Prostate gland (tissue), 2 donors: ENCODE measurements at places on chromosomes 3 and 15. TPM values are rescaled to one million over a fixed set of nuclear protein-coding genes. Genes with fewer than 3 reads are reported as not detected.

The ACOX2 gene
- total RNA-seq, result 19.7 TPM

The SENP8 gene
- 5.9 TPM for total RNA-seq

The CYP19A1 gene
- not detected for total RNA-seq

The DNAH12 gene
- total RNA-seq, result 0.05 TPM

The INSYN1 gene
- 17.3 TPM for total RNA-seq

The CADPS gene
- 7.7 TPM for total RNA-seq

The PROK2 gene
- not detected for total RNA-seq

The STXBP5L gene
- 2.6 TPM for total RNA-seq

The NR2E3 gene
- total RNA-seq, result 0.51 TPM

The BCHE gene
- 1.8 TPM for total RNA-seq

The MTFMT gene
- 37.9 TPM for total RNA-seq

The ZDHHC23 gene
- 10.1 TPM for total RNA-seq

DNA sequence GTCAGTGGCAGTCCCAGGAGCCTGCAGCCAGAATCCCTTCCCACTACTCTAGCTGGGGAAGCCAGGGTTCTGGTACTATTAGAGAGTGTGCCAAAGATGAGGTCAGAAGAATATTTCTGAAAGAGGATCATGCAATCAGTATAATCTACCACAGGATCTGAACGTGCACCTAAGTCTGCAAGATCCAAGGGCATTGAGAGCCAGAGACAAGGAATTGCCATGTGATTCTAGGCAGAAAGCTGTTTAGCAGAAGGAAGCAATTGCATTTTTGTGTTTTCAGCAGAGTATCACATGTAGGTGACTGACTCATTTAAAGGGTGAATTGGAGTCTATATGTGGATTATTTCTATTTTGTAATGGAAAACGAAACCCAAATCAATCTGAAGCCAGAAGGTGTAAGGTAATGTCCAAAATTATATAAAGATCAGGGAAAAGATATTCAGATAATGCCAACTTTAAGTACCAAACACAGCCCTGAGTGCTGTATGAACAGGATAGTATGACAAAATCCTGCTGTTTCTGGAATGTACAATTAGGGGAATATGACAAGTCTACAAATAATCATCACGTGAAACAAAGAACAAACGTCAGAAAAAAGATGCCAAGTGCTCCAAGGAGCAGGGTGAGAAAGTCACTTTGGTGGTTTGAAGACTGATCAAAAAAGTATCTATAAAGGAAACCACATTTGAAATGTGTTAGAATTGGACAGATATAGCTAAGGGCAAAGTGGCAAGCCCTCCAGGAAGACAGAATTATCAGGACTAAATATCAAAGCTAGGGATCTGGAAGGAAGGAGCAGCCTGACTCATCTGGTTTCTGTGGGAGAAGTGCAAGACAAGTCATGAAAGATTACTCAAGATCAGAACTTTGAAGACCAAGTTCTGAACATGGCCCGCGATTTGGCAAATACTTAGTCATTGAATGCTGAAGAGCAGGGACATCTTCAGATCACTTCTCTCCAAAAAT, 1036.6 kb downstream of the NTRK3 start:
- DNase-seq, result no peak

- DNase-seq, result no peak
Measured at GRCh38 chr15:67017311-67017710, 48.1 kb upstream of the SMAD3 start.

DNA sequence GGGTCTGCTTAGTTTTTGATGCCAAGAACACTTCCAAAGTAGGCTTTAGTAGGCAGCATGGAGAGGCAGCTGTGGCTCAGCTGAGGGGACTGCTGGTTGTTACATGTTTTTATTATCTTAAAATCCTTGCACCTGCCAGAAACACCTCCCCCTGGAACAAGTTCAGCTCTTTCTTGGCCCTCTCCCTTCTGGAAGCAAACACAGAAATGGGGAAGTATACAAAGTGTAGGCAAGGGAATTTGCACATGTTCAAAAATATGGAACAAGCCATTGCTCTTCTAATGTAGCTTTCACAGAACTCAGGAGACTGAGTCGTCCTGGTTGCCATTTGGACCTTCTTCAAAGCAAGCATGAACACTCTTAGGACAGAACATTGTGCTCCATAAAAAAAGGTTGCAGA, 169.1 kb upstream of the SEMA6D start:
- peak; percentile 20 for DNase-seq

DNA sequence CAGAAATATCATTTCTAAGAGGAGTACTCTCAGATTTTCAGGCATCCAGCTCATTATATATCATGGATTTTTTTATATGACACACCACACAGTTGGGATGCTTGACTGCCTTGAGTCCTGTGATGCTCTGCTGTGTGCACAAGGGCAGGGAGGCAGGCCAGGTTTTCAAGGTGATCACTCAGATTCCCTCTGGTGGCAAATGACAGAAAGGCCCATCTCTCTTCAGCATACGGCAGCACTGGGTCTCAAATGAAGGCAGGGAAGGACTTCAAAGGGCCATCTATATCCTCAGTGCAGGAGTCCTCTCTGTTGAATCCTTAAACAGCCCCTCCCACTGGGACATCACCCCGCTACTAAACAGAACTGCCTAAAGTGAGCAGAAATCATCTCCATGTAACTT, 54.8 kb upstream of the MYO5C start:
- no peak for DNase-seq

DNA sequence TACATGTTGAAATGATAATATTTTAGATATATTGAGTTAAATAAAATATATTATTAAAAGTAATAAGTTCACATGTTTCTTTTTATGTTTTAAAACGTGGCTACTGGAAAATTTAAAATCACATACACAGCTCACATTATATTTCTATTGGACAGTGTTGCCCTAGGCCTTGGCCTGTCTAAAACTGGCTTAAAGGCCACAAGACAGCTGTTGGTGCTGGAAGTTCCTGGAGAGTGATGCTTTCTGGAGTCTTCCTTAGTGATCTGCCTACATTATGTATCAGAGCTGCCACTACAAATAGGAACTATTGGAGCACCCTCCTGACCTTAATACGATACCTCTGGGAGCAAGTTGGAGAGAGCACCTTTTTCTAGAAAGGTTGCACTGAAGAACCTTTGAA, 254.1 kb upstream of the C2CD4B start:
- no peak for DNase-seq

DNA sequence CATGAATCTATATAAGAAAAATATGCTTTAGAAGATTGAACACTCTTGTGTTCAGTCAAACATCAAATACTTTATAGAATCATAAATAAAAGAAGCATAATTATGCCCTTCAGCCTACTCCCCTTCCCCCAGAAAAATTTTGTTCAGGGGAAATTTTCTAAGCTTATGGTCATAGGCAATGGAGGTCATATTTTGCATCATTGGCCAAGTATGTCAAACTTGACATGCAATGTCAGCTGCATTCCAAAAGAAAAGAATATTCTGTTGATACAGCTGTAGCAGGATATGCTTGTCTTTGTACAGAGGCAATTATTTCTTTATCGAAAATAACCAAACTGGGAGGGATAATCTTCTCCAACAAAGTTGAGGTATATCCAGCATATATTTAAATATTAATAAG, 328.2 kb downstream of the ZIC1 start:
- DNase-seq, result no peak

- DNase-seq, result no peak
Measured at GRCh38 chr15:62211348-62211747, 46.3 kb upstream of the C2CD4B start.

DNA sequence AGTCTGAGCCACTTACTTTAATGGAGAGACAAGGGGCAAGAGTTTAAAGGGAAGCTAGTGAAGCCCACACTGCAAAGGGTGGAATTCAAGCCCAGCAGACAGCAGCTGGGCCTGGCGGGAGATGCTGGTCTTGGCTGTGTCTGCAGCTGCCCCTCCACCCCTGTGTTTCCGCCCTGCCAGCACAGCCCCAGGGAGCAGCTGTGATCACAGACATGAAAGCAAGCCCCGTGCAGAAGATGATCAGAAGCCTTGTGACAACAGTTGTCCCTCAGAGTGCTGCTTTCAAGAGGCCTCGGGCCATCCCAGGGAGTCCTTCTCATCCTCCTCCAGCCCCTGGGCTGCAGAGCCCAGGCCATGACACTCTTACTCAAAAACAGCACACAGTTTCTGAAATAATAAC, 24.1 kb upstream of the SLC6A1 start:
- DNase-seq, result no peak

- no peak for DNase-seq
Measured at GRCh38 chr3:65844370-65844769, 194.3 kb downstream of the MAGI1 start.

GRCh38 chr15:75727031-75727531, 14.4 kb upstream of the CSPG4 start:
- DNase-seq, result no peak

DNA sequence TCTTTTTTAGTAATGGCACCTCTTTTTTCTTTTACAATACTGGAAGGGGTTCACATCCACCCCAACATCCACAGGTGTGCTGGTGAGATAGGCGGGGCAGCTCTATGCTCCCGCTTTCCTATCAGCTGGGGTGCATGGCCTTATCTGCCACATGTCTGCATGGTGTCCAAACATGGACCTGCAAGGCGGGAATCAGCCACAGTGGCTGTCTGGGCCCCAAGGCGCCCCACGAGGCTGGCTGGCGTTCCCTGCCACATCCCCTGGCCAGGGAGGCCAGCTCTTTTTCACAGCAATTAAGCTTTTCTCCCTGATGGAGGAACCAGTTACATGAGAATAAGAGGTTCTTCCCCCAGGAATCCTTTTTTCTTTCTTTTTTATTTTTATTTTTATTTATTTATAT, 30.9 kb upstream of the GOLGA6L2 start:
- DNase-seq, result no peak

DNA sequence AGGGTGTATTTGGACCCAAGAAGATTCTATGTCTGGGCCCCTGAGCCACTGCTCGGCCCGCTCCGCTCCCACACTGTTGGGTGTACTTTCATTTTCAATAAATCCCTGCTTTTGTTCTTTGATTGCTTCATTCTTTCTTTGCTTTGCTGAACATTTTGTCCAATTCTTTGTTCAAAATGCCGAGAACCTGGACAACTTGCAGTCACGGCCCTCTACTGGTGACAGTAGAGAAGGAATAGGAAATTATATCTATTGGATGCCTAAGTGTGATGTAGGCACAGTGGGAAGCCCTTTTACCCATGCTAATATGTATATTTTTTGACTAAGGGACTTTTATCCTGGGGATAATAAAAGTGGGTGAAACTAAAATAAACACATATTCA, 340.8 kb downstream of the LRRC3B start:
- DNase-seq, result no peak

DNA sequence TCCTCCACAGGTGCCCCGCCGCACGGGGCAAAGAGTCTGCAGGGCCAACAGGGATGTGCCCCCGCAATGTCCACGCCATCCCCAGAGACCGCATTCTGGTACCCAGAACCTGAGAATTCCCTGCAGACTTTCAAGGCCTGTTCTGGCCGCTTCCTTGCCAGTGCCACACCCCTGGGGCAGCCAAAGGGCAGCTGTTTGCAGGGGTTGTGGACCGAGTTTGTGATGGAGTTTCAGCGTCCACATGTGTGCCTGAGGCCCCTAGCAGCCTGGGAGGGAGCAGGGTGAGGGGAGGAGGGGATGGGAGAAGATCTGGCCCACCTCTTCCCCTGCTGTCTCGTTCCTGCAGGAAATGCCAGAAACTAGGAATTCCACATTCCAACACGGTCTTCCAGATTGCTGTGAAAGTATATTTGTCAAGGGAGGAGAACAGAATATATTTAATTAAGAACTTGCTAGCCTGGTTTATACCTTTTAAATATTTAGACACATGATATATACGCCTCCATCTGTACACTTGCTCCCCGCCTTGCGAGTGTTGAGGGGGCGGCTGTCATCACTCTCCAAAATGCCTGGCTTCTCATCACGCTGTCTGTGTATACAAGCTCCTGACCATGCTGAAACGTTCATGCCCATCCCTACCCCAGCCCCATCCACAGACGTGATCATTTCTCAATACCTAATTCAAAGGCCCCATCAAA, 31.1 kb upstream of the RASA2 start:
- DNase-seq, result peak; percentile 38

GRCh38 chr15:71562251-71562650, 248.1 kb upstream of the NR2E3 start:
- no peak for DNase-seq

- DNase-seq, result no peak
Measured at GRCh38 chr3:43254125-43254524, 32.2 kb upstream of the SNRK start.

DNA sequence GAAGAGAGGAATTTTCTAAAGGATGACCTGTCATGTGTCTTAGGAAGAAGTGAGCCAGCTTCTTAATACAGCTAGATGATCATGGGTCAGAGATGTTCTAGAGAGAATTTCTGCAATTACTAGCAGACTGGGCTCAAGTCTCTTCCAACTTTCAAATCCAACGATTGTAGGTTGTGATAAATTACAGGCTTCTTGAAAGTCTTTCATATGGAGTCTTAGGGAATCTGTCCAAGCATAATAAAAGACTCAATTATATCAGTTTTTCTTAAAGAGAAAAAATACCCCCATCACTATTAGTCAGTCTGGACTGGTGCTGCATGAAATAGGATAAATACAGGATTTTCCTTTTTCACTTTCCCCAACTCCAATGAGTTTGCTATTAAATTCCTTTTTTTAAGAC, 59.1 kb downstream of the DRD3 start:
- DNase-seq, result no peak

GRCh38 chr3:8997151-8997550, 33.9 kb upstream of the RAD18 start:
- DNase-seq, result no peak

GRCh38 chr3:191369616-191370010, 39.3 kb upstream of the UTS2B start:
- no peak for DNase-seq

GRCh38 chr3:190096345-190096744, 24.4 kb downstream of the P3H2 start:
- DNase-seq, result no peak

DNA sequence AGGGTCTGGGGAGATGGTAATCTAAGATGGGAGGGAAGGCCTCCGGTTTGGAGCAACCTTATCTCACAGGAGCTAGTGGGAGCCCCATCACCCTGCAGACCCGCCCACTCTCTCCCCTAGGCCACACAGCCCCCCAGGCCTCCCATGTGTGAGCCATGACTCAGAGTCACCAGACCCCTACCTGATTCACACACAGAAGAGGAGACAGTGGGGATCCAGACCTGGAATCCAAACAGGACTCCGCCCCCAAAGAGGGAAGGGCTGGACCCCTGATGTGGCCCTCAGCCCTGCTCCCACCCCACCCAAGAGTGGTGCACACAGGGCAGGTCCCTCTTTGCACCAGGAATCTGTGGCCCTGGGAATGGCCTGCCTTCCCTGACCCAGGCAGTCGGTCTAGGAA, 97.4 kb downstream of the ADCY5 start:
- DNase-seq, result no peak
